ENCODE measurements at places on chromosomes 3 and 15.

DNA sequence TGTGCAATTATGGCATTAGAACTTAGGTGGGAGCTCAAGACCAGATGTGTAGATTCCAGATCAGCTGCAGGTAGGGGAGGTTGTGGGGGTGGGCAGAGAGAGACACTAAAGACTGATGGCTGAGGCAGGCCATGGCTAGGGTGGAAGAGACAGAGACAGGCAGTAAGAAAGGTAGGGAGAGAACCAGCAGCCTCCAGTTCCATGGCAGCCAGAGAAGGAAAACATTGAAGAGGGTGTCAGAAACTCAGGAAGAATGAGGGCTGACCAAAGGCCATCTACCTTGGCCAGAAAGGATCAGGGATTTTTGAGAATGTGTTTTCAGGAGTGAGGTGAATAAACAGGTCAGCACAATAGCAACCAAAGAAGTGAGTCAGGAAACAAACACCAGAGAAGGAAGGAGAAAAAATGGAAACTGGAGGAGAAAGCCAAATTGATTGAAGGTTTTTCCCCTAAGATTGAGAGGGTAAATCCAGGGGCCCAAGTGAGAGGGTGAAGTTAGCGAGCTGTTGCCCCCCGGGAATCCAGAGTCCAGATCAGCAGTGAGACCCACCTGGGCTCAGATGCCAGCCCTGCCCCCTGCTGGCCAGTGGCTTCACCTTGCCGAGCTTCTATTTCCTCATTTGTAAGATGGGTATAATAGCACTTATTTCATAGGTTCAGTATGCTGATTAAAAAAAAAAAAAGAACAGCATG, 41.0 kb downstream of the ABHD2 start:
- peak; percentile 50 for DNase-seq

DNA sequence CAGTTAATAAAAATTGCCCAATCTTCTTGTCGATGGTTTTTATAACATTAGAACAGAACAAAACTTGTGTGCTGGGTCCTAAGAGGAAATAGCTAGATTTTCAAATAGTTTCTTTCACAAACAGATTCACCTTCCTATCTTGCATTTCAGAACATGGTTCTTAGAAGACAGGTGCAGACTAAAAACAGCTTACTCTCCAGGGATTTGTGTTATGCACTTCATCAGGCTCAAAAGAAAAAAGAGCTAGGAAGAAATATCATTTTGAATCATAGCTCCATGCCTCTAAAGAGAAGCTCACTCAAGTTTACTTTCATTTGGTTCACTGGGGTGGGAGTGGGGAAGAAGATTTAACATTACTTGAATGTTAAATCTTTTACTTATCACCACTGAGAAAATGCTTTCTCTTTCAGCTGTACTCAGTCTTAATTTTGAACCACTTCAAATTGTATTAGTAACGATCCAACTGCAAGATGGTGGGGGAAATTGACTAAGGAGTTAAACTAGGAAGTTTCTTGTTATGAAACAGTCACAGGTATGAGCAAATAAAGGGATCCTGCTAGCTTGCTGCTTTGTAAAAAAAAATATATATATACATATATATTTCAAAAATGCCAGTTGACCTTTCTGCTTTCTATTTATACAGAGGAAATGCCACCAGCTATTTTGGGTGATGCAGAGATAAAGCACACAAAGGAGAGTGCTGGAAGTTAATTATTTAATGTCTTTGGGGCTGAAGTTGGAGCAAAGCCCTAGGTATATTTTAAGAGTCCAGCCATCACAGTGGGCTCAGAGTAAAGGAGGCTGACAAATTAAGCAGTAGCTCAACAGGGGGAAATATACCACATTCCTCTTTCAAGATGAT, 28.3 kb upstream of the NUDT16 start:
- no peak for DNase-seq

GRCh38 chr3:49469936-49470713, at the start of gene DAG1:
Gene DAG1 (plus strand): TSS chr3:49470267. CDS start chr3:49510535, 40,268 bp downstream.
- DNase-seq, result peak; percentile 98

DNA sequence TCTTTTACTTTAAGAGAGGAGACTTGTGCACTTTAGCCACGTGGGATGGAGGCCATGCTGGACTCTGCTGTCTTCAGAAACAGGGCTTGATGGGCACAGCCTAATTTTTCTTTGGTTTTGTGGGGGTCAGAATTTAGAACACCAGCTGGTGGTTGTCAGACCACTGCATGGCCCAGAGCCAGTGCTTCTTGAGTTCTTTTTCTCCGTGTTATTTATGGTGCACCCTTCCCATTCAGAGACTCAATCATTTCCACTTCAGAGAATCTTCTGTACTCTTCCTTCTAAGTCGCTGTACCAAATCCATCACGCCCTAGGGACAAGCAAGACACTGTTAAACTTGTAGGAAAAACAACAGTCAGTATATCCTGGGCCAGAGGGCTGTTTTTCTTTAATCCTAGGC, 20.1 kb downstream of the PRR23A start:
- DNase-seq, result no peak

GRCh38 chr3:144645300-144645699, 673.7 kb downstream of the DIPK2A start:
- DNase-seq, result no peak

DNA sequence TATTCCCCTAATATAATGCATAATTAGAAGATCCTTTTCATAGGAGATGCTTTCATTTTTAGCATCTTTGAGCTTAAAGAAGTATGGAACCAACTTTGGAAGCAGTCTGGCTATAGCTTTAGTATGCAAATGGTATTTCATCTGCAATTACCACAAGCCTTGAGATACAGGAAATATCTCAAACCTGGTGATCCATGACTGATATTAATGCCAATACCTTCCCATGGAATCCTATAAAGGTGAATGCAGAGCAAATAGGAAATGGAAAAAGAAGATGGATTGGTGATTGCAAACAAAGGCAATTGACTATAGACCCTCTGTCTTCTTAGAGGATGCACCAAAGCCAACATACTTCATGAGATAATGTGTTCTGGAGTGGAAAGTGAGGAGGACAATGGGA, 326.4 kb downstream of the KBTBD8 start:
- no peak for DNase-seq

GRCh38 chr3:182971637-182972036, 8.7 kb downstream of the DCUN1D1 start:
- no peak for DNase-seq

DNA sequence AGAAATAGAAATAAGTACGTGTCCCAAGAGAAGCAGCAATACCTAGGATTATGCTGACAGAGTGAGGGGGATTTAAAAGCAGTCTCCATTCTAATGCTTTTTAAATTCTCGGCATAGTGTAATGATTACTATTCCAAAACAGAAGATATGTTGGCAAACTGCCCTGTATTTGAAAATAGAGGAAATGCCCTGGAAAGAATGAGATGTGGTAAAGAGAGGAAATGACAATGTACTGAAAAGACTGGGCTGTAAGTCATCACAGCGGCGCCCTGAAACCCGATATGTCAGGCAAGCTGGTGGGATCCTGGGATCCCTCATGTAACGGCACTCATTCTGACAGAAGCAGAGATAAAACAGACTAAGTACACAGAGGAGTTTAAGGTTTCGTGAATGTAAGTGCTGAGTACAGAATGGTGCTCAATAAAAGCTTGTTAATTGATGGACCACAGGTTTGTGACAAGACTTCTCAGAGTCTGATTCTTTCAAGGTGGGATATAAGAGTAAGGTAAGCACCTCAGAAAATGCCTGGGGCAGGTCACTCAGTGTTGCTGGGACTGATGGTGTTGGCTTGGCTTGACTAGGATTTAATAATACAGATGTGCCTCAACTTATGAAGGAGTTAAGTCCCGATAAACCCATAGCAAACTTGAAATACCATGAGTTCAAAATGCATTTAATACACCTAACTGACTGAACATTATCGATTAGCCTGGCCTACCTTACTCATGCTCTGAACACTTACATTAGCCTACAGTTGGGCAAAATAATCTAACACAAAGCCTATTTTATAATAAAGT, 91.4 kb downstream of the NFKBIZ start:
- DNase-seq, result peak; percentile 92

Measured in epithelial cell of esophagus (primary cell).